ENCODE measurements at places on chromosomes 2 and 18. TPM values are rescaled to one million over a fixed set of nuclear protein-coding genes. Genes with fewer than 3 reads are reported as not detected.
A peak's percentile ranks its signal among the peaks of the same experiment; 100 is the strongest.

DNA sequence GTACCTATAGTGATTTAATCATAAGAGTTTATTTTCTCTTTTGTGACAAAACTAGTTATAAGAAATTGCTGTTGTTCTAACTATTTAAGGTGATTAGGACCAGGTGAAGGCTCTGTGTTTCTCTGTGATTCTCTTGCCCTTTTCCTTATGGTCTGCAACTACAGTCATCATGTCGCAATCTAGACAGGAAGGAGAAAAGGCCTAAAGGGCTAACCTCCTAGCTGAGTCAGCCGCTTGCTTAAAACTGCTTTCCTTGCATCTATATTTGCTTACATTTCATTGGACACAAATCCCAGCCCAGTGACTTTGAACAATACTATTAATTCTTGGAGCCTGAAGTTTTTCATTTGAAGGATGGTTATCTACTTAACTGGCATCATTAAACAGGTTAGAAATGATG is 93.1 kb downstream of the PIK3C3 start:
- DNase-seq: no peak

STON1 gene
- total RNA-seq: 198 TPM

GRCh38 chr2:205715831-205716525 is 33.7 kb downstream of the NRP2 start:
- no peak for DNase-seq

- no peak for DNase-seq
Measured at GRCh38 chr2:107362993-107363392, 463.7 kb upstream of the RGPD4 start.

PSMA8 gene
- total RNA-seq: not detected

EGR4 gene
- 0.17 TPM for total RNA-seq

- DNase-seq: no peak
Measured at GRCh38 chr2:189204322-189204941, 24.9 kb upstream of the COL5A2 start.

DNA sequence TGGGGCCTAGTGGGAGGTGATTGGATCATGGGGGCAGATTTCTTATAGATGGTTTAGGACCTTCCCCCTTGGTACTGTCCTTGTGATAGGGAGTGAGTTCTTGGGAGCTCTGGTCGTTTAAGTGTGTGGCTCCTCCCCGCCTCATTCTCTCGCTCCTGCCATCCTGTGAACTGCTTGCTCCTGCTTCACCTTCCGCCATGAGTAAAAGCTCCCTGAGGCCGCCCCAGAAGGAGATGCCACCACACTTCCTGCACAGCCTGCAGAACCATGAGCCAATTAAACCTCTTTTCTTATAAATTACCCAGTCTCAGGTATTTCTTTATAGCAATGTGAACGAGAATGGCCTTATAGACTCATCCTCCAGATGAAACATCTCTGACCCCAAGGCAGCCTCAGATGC is 101.5 kb downstream of the KCNF1 start:
- no peak for DNase-seq

DNA sequence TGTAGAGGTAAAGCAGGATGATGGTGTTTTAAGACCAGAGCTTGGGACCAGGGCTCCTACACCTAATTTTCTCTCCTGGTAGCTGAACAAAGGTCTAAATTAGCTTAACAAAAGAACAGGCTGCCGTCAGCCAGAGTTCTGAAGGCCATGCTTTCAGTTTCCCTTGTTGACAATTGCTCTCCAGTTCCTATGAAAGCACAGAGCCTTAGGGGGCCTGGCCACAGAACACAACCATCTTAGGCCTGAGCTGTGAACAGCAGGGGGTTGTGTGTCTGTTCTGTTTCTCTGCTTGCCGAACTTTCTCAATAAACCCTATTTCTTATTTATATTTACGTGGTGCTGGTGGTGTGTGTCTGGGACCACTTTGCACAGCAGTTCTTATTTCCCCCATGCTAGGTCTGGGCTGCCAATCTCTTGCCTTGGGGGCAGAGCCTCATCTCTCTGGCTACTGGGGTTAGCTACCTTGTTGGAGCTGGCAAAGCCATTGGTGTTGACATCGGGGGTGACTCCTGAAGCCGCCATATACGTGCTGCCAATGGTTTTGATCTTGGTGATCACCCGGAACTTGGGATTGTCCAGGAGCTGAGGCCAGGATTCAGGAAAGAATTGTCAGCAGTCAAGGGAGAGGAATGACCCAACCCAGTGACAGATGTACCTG is 29.0 kb downstream of the CENPO start:
- DNase-seq: no peak

DNA sequence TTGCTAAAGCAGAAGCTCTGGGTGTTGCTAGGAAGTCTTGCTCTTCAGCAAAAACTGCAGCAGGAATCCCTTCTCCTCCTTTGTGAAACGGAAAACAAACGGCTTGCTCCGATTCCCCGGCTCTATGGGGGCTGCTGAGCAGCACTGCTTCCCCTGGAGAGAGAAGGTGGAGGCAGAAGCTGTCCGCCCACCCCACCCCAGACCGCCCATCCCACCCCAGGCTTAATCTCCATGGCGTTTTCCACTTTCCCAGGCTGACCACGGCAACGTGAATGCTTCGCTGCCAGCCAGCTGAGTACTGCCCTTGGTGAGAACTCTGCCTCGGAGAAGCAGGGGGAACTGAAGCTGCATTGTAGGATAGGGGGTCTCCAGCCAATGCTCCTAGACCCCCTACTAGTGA is 139.2 kb downstream of the BCL2 start:
- no peak for DNase-seq

GRCh38 chr2:127525691-127526131 is 578 bp downstream of the IWS1 start:
- DNase-seq: no peak

DNA sequence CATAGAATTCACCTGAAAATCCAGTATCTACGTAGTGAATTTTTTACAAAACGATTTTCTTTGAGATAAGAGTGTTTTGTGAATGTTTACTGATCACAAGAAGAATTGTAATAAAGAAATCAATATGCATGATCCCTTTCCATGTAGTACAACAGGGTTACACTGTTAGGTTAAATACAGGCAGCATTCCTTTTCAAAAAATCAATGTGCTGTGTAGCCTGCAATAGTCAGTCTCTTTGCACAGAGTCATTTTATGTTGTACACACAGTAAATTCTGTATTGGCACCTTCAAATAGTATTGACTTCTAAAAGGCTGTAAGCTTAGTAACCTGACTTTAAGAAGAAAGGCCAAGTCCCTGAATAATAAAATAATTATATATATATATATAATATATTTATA is 63.3 kb downstream of the ZNF407 start:
- no peak for DNase-seq

GRCh38 chr2:69742322-69742952 is 503 bp downstream of the ANXA4 start:
- no peak for DNase-seq

- DNase-seq: no peak
Measured at GRCh38 chr2:23495661-23496114, 110.7 kb downstream of the KLHL29 start.

SCN2A gene
- 0.13 TPM for total RNA-seq

- DNase-seq: no peak
Measured at GRCh38 chr2:181312515-181312927, 144.7 kb upstream of the ITGA4 start.

DNA sequence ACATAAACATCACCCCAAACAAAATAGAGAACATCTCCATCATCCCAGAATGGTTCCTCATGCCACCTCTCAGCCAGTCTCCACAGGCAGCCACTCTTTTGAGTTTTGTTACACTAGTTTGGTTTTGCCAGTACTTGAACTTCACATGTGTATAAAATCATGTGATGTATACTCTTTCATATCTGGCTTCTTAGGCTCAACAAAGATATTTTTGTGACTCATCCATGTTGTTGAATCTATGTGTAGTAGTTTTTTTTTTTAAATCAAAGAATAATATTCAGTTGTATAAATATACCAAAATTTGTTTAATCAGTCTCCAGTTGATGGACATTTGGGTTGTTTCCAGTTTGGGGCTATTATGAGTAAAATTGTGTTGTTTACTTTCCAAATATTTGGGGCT is 75.9 kb downstream of the PMS1 start:
- no peak for DNase-seq

GRCh38 chr2:157911750-157912149 is 35.6 kb upstream of the ACVR1 start:
- DNase-seq: no peak

CCDC68 gene
- 2.5 TPM for total RNA-seq

PRSS56 gene
- total RNA-seq: not detected

SNORC gene
- total RNA-seq: 2.0 TPM

DNA sequence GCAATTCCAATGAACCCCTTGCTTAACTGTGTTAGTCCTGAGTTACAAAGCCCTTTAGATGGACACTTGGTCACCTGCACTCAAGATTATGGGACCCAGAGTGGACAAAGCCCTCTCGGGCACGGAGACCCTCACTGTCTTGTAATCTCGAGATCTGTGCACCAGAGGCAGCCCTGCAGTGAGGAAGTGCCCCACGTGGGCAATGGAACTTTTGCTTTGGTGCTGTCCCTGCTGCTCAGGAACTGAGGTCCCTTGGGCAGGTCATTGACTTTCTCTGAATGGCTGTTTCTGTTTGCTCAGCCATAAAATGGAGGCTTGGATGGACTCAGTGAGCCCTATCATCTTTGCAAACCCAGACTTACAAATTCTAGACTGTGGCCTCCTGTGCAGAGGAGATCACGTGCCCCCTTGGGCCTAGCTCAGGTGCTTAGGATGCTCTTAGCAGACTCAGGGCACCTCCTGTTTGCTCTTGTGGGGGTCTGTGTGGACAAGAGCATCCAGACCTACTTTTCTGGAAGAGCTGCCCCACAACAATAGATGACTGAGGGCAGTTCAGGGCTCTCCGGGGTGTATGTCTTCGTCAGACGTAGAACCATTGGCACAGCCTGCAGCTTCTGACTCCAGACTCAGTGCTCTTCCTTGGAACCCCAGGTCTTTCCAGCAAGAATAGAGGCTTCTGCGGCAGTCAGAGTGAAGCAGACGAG is 94.5 kb upstream of the HS6ST1 start:
- peak; percentile 64 for DNase-seq

- no peak for DNase-seq
Measured at GRCh38 chr2:2389215-2389614, 58.1 kb upstream of the MYT1L start.

DNA sequence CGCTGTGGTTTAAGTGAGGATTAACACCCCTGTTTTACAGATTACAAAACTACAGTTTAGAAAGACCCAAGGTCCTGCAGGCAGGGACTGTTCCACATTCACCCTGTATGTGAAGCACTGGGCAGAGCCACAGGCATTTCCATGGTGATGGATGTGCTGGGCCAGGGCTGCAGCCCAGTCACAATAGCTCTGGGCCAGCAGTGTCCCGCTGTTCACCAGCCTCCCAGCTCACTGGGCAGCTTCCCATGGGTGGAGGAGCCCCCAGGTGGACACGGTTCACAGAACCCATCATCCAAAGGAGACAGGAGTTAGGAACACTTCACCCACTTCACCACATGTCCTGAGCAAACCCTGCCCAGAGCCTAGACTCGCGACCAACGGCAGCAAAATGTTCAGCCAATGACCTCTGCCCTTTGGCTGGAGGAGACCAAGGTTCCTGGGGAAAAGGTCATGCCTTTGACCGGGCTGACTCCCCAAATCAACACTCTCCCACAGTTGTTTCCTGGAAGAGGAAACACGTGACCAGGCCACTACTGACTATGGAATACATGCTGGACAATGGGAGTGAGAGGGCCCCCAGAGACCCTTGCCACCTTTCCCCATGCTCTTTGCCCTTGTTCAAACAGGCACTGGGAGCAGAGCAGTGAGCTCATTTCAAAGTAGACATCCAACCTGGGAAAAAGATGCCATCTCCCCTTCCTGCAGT is 28.0 kb upstream of the SLC35F6 start:
- no peak for DNase-seq

OTOS gene
- not detected for total RNA-seq

DNA sequence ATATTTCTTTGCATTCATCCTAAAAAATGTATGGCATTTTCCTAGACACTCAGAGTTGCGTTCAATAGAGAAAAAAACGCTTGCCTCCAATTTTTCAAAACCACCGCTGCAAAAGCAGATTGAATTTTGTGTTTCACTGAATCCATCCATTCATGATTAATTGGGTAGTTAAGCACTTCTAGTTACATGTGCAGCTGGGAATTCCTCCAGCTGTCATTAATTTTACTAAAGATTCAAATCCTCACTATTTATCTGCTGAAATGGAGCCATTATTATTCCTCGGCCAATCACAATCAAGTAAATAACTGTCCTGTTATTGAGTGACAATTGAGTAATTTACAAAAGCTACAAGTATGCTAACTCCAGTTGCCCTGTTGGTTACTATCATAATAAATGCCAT is 75.8 kb upstream of the ARL5A start:
- DNase-seq: no peak

DNA sequence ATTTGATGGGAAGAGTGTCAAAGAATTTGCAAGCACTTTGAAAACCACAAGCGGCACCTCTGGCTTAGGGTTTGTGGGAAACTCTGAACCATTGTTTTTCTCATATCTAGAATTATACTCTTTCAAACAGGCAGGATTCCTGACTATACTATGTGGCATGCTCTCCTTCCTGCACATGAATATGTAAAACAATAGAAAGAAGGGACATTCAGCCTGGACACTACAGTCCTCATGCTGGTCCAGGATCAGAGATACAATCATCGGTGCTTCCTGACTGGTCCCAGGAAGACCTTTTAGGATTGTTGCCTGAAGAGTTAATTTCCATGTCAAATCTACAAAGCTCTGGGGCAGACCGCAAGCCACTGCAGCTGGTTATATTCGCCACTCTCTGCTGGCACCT is 55.7 kb upstream of the RASGRP3 start:
- DNase-seq: no peak

- no peak for DNase-seq
Measured at GRCh38 chr18:74818516-74819175, 221.0 kb downstream of the ZNF407 start.

GRCh38 chr2:84472856-84473565 is 13.9 kb upstream of the SUCLG1 start:
- no peak for DNase-seq

- DNase-seq: no peak
Measured at GRCh38 chr2:152611458-152612231, 105.6 kb downstream of the PRPF40A start.

DNA sequence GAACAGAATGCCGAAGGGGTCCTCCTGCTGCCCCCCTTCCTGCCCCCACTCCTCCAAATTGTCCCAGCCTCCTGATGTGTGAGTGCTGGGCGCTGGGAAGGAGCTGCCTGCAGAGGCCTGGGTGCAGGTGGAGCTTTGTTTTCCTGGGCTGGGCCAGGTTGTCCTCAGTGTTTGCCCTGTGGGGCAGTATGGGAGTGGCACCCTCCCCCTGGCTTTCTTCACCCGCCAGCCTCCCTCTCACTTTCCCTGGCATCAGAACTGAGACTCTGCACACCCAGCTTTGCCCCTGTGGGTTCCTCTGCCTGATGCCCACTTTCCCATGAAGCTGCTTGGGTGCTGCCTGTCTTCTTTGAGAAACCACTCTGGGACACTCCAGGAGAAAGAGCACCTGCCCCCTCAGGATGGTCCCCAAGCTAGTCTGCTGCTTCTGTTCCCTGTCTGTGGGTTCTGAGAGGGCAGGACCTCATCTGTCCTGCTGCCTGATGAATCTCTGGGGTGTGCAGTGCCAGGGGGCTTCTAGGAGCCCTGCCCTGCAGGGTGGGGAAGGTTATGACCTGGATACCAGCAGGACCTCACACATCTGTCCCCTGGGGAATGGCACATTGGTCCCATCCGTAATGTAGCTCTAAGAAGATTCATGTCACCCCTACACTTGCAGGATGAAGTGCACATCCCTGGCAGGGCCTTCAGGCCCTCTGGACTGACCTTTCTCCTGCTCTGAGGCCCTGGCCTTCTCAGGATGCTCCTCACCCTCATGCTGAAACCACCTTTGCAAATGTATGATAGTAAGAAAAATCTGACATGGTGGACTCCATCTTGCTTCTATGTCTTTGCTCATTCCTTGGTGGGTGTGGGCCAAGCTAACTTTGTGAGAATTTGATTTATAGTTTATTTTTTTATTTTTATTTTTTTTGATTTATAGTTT is 146.8 kb upstream of the HS6ST1 start:
- DNase-seq: peak; percentile 70

All from esophagus muscularis mucosa (tissue), 4 donors.